Activated T-cell treated with anti-CD3 and anti-CD28 coated beads for 1 hour (primary cell): ENCODE measurements at places on chromosomes 4 and X.

- no peak for DNase-seq
These were observed 123.3 kb downstream of the KLHL8 start for GRCh38 chr4:87097075-87097474.

DNA sequence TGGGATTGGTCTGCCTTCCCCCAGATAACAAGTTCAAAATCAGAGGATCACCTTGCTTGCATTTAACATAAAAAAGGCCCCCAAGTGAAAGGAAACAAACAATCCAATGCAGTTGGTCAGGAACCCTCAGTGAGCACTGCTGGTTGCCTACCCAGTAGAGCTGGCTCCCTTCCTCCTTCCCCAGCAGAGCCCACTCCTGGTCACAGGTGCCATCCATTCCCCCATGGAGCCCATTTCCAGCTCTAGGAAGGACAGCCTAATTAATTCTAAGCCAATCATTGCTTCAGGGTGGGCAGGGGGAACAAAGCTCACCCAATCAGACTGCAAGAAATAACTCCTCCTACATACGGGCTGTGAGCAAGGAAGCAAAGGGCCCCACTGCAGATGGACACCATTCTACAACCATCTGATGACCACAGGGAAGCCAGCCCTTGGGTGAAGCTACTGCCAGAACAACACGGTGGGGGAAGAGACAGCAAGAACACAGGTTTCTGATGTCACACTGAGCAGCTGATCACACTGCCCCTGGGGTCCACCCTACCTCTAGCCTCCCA lies 86.5 kb downstream of the SH3KBP1 start:
- DNase-seq, result no peak

DNA sequence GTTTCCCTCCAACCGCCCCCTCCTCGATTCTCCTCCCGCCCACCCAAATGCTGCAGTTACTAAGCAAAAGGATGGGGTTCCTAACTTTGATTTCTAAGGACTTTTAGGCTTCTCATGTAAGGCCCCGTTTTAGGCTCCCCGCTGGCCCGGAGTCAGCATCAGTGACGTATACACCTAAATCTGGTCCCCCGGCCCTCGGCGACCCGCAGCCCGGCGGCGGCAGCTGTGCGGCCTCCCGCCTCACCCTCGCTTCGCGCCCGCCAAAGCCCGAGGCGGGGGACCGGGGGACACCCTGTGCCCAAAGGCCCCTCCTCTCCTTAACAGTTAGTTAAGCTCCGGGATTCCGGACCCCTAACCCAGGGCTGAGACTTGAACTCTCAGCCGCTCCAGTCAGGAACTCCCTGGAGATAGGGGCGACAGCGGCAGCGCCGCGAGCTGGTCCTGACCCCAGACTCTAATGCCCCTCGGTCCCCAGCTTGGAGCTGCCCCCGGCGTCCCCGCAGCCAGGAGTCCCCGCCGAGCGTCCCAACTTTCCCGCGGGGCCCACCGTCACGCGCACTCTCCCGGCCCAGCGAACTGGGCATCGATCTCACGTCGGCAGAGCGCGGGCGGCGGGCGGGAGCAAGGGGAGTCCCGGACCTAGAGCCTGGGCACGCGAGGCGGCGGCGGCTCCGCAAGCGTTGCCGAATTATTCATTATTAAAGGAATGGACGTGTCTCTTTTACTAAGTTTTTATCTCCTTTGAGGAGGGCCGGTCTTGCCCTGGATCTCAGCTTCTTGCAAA lies 1.5 kb upstream of the NR3C2 start:
- peak; percentile 16 for DNase-seq

GRCh38 chr4:40788331-40788730 lies 38.6 kb downstream of the NSUN7 start:
- no peak for DNase-seq

GRCh38 chr4:186096681-186097165 lies 7.8 kb upstream of the FAM149A start:
- no peak for DNase-seq

DNA sequence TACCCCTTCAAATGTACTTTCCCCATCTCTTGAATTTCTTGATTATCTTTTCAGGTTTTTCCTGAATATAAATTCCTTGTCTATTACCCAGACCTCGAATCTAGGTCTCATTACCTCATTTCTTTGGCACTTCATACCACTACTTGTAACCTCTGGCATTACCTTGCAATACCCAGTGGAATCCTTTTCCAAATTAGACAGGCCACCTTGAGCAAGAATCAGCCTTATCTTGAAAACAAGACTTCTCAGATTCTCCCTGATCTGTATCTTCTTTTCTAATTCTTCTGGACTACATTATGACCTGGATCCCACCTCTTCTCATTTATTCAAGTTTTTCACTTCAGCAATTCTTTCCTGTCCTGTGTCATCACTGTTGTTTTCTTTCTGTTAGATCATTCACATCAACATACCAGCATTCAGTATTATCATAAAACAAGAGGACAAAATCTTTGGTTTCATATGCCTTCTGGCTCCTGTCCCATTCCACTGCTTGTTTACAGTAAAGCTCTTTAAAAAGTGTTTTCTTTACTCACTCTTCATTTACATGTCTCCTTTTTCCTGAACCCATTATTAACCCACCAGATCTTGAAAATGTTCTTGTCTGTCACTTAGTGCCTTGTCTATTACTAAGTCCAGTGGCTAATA lies 275.6 kb upstream of the HS3ST1 start:
- DNase-seq, result no peak

- DNase-seq, result no peak
These were observed 1569.3 kb downstream of the PCDH18 start for GRCh38 chr4:135963009-135963408.

DNA sequence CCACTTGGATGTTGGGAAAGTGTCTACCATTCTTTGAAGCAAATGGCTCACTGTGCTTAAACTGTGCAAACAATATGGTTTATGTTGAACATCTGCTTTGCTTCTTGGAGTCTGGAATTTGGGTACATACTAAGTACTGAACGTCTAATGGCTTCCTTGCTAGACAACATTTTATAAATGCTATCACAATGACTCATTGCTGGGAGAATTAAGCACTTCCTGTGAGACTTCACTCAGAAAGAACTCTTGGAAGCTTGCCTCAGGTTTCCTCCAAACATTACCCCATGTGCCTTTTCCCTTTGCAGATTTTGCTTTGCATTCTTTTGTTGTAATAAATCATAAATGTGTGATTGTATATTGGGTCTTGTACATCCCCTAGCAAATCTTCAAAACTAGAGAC lies 139.7 kb downstream of the PACRGL start:
- DNase-seq, result no peak

DNA sequence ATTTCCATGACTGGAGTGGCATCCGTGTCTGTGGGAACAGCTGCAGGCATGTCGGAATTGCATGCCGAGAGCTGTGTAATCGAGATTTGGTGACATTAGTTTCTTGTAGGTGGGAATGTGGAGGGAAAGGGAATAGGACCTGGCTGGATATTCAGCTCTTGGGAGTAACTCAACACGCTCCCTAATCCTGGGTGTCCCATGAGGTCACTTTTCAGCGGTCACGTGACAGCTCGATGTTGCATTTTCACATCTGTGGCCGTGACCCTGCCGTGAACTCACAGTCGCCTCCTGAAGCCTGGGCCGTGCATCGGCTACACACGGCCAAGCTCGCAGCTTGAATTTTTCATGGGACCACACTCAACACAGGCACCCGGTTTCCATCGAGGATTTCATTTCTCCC lies 25.8 kb upstream of the PSAPL1 start:
- DNase-seq, result no peak

DNA sequence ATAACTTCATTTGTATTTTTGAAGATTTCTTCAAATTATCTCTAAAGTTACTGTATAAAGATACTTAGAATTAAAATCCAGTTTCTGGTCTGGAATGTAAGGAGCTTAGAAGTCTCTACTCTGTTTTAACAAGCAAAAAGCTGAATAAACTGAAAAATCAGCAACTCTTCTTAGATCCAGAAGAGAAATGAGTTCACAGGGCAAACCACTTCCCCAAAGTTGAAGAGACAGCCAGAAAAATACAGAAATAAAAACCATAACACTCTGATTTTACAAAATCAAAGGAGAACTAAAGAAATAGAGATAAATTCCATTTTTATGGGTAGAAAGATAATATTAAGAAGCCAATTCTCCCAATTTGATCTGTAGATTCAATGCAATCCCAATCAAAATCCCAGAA lies 1166.8 kb downstream of the ADGRL3 start:
- no peak for DNase-seq

GRCh38 chrX:18994713-18995112 lies 10.8 kb upstream of the PHKA2 start:
- DNase-seq, result no peak

GRCh38 chr4:88697141-88697540 lies 488 bp downstream of the NAP1L5 start:
- DNase-seq, result no peak

- no peak for DNase-seq
These were observed 162.3 kb upstream of the EDNRA start for GRCh38 chr4:147318586-147318985.
